T-cell (primary cell): ENCODE measurements at places on chromosomes 5 and 9.

GRCh38 chr5:39439582-39440162 is 14.9 kb upstream of the DAB2 start:
- no peak for DNase-seq

GRCh38 chr5:5165541-5166002 is 25.4 kb downstream of the ADAMTS16 start:
- no peak for DNase-seq

- DNase-seq, result no peak
Measured at GRCh38 chr9:4541856-4542255, 51.6 kb downstream of the SLC1A1 start.

GRCh38 chr5:17229313-17229712 is 11.9 kb downstream of the BASP1 start:
- DNase-seq, result no peak

- peak; percentile 59 for DNase-seq
Measured at GRCh38 chr5:115601701-115602590, at the start of gene TICAM2. TICAM2 (minus strand) TSS chr5:115602479; CDS start chr5:115581256, 21,223 bp downstream.

DNA sequence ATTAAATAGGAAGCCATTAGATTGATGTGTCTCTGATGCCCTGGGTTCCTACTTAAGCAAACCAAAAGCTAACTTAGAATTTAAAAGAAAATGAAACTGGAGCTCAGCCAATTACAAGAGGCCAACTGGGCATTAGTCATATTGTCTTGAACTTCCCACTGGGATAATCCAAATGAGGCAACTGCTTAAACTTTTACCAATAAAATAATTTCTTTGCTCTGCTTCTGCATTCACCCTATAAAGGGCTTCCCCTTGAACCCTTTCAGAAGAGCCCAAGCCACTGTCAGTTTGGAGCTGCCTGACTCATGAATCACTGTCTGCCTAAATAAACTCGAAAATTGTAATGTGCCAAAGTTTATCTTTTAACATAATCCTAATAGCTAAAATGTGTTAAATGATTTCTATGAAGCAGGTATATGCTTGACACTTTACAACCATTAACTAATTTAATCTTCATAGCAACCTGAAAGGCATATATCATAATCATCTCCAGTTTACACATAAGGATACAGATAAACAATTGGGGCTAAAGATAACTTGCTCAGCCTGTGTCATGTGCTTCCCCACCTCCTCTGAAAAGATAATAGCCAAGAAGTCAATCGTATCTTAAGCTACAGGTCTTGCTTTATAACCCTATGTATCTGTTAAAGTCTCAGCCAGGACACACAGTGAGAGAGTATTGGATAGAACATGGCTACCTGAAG is 11.5 kb downstream of the GPR150 start:
- DNase-seq, result no peak

- no peak for DNase-seq
Measured at GRCh38 chr5:120813551-120813950, 349.5 kb downstream of the PRR16 start.

GRCh38 chr9:110050925-110051355 is 157.0 kb downstream of the C9orf152 start:
- no peak for DNase-seq

DNA sequence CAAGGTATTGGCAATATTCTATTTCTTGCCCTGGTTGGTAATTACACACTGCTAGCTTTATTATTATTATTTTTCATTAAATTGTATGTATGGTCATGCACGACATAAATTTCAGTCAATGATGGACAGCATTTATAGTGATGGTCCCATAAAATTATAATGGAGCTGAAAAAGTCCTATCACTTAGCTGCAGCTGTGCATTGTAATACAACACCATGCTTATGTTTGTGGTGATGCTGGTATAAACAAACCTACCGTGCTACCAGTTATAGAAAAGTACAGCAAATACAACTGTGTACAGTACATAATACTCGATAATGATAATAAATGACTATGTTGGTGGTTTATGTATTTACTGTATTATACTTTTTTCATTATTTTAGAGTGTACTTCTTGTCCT is 65.5 kb downstream of the NR3C1 start:
- DNase-seq, result no peak

DNA sequence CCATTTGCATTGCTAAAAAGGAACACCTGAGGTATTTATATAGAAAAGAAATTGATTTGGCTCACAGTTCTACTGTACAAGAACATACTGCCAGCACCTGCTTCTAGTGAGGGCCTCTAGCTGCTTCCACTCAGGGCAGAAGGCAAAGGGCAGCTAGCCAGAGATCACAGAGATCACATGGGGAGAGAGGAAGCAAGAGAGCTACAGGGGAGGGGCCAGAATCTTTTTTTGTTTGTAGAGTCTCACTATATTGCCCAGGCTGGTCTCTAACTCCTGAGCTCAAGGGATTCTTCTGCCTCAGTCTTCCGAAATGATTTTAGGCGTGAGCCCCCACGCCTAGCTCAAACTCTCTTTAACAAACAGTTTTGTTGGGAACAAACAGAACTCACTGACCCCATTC is 6.1 kb downstream of the SLCO4C1 start:
- DNase-seq, result no peak

DNA sequence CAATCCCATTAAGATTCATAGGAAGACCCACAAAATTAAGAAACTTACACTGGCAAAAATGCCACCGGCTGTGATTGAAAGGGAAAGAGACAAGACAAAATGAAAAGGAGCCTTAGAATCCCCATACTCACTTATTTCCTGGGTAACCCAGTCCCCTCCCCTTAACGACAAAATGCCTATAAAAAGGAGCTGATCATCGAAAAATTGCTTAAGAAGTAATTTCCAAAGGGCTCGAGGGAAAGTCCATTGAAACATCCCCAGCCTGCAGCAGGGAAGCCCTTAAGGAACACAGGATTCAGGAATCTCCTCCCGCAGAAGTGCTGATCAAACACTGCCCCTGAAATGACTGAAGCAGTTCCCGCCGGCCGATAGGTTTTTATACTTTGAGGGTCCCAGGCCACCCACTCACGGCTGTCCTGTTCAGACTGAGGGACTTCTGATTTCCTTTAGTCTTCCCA is 677 bp upstream of the ZNF79 start:
- no peak for DNase-seq

GRCh38 chr9:81077572-81077971 is 611.8 kb downstream of the TLE1 start:
- no peak for DNase-seq

GRCh38 chr9:101265261-101265660 is 119.5 kb downstream of the BAAT start:
- no peak for DNase-seq

- DNase-seq, result no peak
Measured at GRCh38 chr5:145495741-145496140, 339.4 kb downstream of the PRELID2 start.

GRCh38 chr9:135945969-135946368 is 15.2 kb downstream of the UBAC1 start:
- no peak for DNase-seq

DNA sequence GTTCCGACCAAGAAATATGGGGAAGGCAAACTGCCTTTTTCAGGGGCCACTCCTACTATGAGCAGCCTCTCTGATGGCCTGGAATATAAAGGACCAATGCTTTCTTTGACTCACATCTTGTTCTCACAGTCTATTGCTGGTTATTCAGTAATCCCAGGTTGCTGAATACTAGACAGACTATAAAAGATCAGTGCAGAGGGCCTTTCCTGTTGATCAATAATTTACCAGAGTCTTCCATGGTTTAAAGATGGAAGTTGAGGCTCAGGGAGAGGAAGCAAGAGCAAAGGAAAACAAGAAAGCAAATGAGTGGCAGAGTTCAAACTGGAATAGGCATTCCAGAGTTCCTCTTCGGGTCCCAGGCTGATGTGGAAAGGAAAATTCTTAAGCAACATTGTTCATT is 62.9 kb downstream of the FBXO38 start:
- no peak for DNase-seq

GRCh38 chr9:136509549-136509948 is 26.7 kb upstream of the SEC16A start:
- DNase-seq, result no peak

- DNase-seq, result no peak
Measured at GRCh38 chr5:81420039-81420667, 26.2 kb upstream of the ACOT12 start.

DNA sequence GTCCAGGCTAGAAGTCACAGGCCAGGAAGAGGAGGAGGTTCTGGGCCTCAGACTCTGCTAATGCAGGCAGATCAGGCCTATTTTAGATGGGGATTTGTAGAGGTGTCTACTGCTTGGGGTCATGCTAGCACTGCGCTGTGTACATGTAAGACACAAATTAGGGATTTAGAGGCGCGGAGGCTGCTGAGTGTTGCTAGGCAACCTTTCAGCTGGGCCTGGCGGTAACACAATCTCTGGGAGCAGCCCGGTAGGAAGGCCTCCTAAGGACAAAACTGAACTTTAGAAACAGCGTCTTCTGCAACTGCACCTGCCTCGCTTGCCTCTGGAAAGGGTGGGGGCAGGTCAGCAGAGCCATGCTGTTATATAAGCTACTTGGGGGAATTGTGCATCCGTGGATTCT is 147.9 kb downstream of the MACROH2A1 start:
- no peak for DNase-seq

DNA sequence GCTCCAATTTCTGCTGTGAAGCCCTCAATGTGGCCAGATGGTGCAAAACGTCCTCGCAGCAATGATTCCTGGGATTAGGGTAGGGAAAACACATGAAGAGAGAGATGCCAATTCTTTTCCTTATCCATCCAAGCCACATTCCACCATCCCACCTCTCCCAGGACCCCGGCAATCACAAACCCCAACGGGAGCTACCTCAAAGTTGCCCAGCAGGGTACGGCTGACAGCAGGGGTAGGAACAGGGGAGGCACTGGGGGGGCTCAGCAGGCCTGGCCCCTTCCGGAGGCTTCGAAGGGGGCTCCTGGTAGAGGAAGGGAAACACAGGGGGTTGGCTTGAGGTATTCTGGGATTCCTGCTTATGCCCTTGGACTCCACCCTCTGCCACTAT is 3.4 kb upstream of the STOML2 start:
- DNase-seq, result no peak

- DNase-seq, result no peak
Measured at GRCh38 chr5:172111852-172112225, 76.2 kb downstream of the STK10 start.

- no peak for DNase-seq
Measured at GRCh38 chr5:76819851-76820525, 1.2 kb downstream of the F2RL1 start.

- no peak for DNase-seq
Measured at GRCh38 chr5:66239034-66239433, 94.9 kb downstream of the SREK1 start.

- DNase-seq, result no peak
Measured at GRCh38 chr5:135051399-135051798, 17.4 kb upstream of the PITX1 start.

DNA sequence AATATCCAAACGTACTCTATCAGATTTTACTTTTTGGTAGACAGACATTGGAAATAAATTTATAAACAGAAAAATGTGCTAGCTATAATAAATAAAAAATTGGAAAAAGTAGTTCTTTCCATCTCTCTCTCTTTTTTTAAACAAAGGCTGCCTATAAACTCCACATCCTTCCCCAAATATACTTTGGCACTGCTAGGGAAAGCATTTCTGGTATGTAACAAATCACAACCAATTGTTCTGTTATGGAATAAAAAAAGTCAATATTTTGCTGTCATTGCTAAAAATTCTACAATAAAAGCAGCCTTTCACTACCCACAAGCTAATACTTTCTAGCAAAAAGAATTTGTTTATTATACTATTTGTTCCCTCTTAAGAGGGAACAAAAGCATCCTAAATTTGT is 169.2 kb upstream of the TARS1 start:
- no peak for DNase-seq

GRCh38 chr5:107794741-107795140 is 124.0 kb upstream of the EFNA5 start:
- no peak for DNase-seq

DNA sequence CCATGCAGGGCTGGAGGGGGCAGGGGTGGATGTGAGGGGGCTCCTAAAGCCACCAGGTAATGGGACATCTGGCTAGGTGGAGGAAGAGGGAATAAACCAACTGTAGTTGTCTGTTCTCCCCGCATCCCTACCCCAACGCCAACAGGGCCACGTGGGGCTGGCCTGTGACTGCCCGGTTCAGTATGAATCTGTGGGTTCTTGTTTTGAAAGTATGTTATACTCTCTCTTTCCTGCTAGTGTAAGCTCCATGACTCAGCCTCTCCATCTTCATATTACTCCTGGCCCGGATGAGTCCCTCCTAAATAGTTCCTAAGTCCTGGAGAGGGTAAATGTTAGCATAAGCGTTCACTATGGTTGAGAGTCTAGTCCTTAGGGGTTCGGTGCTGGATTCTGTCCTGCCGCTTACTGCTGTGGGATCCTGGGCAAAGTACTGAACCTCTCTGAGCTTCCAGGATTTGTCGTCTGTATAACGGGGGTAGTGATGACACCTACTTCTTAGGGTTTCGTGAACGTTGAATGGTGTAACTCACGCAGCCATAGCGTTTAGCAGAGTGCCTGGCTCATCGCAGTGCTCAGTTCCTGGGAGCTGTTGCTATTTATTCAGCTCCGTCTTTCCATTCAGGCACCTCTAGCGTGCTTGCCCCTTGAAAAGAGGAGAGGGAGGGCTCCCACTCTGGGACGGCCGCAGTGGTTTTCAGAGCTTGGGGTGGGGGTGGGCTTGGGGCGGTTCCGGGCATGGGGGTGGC is 28.8 kb downstream of the LHX2 start:
- no peak for DNase-seq

DNA sequence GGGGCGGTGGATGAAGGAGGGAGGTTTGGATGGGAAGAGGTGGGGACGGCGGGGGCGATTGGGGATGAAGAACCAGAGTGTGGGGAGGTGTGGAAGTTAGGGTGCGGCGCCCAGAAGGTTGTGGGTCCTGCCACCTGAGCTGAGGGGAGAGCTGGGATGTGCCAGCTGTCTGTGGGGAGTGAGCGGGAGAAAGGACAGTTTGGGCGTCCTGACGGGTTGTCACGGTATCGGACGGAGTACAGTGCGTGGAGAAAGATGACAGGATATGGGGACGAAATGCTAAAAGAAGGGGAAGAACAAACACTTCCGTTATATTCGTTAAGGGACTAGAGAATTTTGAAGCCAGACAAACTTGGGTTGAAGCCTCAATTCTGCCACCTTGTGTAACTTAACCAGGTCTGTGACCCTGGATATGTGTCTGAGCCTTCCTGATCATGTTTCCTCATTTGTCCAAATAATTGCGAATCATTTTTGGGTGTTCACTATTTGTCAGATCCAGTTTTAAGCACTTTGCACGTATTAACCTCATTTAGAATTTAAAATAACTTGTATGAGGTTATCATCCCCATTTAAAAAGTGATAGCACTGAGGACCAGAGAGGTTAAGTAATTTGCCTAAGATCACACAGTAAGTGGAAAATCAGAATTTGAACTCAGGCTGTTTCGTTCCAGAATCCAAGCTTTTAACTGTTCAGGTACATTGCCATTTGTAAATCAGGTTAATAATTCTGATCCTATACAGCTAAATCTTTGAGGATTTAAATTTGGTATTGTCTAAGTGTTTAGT is 689 bp downstream of the CNTRL start:
- DNase-seq, result peak; percentile 1
